ENCODE measurements at places on chromosomes 12 and 14.

DNA sequence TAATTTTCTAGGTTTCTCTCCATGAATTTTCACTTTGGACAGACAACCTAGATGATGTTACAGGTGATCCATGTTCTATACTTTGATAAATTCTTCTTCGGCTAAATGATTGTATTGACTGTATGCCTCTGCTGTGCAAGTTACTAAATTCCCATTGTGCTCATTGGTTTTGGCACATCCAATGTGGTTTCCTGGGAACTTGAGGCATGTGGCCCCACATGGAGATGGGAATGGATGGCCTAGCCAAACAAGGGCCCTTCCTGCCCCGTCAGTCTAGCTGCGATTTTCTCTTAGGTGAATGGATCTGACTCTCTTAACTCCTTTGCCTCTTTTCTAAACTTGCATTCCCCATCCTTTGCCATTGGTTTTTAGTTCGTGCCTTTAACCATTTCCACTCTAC lies 186.2 kb downstream of the PELI2 start:
- DNase-seq, result no peak

GRCh38 chr14:106737021-106737420 lies 1210.6 kb downstream of the TMEM121 start:
- DNase-seq, result no peak

DNA sequence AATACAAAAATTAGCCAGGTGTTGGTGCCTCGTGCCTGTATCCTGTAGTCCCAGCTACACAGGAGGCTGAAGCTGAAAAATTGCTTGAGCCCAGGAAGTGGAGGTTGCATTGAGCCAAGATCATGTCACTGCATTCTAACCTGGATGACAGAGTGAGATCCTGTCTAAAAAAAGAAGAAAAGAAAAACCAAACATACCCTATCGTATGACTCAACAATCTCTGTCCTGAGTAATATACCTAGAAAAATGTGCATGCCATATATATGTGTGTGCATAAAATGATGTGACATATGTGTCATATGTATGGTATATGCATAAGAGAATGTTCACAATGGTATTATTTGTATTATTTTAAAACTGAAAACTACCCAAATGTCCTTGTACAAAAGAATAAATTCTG lies 261.5 kb upstream of the CLEC14A start:
- no peak for DNase-seq

DNA sequence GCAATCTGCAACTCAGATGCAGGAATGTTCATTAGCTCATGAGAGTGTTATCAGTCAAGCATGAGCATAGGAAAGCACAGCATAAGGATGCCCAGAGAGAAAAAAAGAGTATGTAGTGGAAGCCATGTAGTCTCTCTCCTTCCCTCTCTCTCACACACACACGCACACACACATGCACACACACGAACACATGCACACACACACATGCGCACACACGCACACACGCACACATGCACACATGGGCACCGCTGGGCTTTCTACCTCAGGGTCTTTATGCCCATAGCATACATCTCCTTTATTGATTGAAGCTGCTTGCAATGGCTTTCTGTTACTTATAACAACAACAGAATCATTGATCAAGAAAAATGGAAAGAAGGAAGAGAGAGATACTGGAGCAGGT lies 240.9 kb downstream of the ETNK1 start:
- no peak for DNase-seq

- DNase-seq, result peak; percentile 66
These were observed at the start of the genes BAG5 and COA8 for GRCh38 chr14:103562429-103563225. Gene BAG5 (minus strand): TSS chr14:103562657. CDS start chr14:103561164, 1,493 bp downstream. Gene COA8 (plus strand): TSS chr14:103562960. CDS start chr14:103563002, 42 bp downstream.

GRCh38 chr12:9750276-9751203 lies 10.2 kb downstream of the CD69 start:
- peak; percentile 68 for DNase-seq

DNA sequence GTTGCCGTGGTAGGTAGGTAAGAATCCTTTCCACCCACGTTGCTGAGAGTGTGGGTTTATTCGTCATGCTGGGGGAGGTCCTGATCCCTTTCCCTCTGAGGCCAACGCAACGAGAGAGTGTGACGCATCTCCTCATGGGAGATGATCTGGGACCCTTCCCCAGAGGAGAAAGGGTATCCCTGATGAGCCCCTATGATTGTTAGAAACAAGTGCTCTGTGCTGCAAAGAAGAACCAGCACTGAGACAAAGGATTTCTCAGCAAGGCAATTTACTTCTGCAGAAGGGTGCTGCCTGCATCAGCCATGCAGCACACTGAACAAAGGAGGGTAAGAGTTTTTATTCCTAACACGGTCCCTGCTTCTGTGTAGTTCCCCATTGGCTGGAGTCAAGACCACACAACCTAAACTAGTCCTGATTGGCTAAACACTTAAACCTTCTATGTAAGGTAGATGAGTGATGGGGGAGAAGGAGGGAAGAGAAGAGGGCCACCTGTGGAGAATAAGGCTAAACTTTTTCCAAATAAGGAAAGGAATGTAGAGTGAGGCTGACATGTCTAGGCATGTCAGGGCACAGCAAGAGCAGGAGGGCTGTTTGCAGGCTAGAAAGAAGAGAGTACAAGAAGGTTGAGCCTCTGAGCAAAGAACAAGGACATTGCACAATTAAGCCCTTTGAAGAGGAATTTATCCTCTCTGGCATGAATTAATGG lies 21.3 kb downstream of the CLEC2A start:
- peak; percentile 3 for DNase-seq

- no peak for DNase-seq
These were observed 58.9 kb upstream of the RIC8B start for GRCh38 chr12:106715582-106715981.

DNA sequence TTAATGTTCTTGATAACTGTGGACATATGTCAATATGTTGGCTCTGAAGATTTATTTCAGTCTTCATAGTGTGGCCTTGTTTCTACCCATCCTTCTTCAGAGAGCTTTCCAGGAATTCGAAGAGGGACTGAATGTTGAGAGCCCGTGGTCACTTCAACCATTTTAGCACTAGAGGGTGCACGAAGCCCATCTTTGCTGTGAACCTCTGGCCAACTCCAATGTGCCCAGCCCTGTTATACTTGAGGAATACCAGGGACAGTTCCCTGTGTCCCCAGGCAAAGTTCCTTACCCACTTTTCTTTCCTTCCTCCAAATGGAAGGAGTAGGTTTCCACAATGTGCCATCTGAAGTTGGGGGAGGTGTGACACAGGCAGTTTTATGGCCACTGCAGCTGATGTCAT lies 603.5 kb downstream of the RPL10L start:
- no peak for DNase-seq

GRCh38 chr12:108670066-108670631 lies 36.5 kb upstream of the SELPLG start:
- no peak for DNase-seq

DNA sequence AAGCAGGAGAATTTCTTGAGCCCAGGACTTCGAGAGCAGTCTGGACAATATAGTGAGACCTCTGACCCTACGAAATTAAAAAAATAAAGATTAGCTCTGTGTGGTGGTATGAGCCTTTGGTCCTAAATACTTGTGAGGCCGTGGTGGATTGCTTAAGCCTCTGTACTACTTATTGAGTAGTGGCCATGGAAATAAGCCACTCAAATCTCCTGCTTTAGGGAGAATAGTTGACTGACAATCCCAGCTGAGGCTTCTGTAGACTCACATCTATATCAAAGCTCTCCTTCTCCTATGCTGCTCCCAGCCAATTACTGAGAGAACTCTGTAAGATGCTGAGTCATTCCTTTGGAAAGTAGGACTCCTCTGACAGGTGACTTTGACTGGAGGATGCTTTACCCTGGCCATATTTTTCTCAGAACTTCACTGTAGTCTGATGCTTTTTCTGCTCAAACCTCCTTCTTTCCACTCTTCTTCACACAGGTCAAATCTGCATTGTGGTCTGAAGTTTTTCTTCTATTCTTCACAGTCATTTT lies 420.2 kb downstream of the SLC6A15 start:
- DNase-seq, result no peak

- DNase-seq, result no peak
These were observed 131.2 kb downstream of the NUBPL start for GRCh38 chr14:31692376-31692781.

DNA sequence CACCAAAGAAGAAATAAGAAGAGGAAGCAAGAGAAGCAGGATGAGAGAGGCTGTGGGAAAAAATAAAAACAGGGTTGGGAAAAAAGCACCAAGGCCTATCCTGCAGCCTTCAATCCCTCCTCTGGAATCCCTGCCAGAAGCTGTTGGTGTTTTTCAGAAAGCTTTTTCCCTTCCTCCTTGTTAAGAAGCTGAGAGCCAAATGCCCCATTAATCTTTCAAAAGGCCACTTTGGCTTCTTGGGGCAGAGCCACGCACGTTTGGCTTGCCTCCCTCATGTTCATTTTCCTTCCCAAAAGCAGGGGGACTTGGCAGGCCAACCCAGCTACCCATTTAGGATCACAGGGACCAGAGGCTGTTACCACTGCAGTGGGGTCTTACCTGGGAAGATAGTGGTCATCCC lies 365.3 kb downstream of the NUAK1 start:
- DNase-seq, result no peak

DNA sequence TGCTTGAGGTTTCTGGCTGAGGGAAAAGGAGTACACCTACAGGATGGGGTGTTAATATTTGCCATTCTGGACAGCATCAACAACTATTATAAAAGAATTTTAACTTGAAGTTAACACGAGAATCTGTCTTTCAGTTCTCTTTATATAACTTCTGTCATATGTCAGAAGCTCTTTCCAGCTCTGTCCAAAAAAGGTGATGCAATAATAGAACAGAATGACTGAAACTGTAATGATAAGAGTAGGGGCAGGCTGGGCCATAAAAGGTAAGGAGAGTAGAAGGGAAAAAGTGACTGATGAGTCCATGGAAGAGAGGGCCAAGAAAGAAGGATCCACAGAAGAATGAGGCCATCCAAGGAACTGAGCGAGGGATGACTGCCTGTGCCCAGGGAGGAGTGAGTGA lies 966.7 kb upstream of the FBXO33 start:
- no peak for DNase-seq

- DNase-seq, result no peak
These were observed 14.6 kb downstream of the SPTB start for GRCh38 chr14:64865109-64865508.

GRCh38 chr14:55593698-55594097 lies 13.7 kb downstream of the KTN1 start:
- DNase-seq, result no peak

DNA sequence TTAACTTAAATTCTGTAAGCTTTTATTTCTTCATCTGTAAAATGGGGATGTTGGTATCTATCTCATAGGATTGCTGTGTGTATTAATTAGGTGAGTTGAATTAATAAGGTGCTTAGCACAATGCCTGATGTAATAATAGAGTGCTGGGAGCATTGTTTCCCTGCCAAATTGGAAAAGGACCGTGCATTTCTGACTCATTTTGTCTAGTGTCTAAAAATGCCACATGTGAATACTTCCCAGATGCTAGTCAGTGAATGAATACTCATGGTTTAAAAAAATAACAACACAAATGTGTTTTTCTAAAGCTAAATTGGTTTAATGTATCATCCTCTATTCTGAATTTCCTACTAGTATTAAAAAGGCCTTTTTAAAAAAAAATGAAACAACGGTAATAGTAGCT lies 45.4 kb upstream of the NEDD1 start:
- no peak for DNase-seq

DNA sequence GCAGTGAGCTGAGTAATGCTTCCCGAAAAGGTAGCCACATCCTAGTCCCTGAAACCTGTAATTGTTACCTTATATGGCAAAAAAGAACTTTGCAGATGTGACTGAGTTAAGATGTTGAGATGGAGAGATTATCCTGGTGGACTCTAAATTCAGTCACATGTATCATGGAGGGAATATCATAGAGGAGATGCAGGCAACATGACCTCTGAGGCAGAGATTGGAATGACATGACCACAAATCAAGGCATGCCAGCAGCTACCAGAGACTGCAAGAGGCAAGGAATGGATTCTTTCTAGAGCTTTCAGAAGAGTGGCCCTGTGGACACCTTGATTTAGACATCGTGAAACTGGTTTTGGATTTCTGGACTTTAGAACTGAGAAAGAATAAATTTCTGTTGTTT lies 18.5 kb downstream of the SLC38A6 start:
- no peak for DNase-seq

DNA sequence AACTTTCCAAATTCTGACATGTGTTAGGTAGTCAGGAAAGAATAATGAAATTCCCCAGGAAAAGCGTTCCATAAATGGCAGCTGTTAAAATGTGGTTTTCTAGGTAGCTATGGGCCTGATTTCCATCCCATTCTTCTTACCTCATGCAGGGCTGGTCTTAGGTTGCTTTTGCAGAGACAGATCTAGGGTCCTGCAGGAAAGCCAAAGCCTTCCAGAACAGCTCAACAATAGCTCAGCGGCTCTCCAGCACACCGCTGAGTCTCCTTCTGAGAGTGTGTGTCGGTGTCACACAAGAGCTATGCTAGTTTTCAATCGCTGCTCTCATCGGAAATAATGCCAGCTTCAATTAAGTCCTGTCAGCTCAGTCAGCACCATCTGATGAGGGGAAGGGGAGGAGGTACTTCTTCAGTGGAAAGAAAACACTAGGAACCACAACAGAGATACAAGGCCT lies 106.7 kb downstream of the TMEM30B start:
- no peak for DNase-seq

- DNase-seq, result no peak
These were observed 6.0 kb downstream of the BTG1 start for GRCh38 chr12:92139634-92140150.

DNA sequence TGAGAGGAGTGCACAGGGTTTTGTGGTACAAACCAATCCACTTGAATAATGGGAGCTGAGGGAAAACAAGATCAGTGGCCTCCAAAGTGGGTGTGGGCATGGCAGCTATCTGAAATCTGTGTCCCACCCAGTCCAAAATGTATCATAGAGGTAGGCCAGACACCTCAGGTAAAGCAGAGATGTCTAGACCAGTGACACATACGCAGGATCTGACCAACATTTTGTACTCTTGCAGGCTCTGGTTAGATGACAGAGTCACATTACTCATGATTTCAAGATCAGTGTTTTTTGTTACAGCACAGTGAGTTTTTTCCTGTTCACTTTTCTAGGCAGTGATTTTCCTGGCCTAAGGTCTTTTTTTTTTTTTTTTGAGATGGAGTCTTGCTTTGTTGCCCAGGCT lies 211.8 kb downstream of the PCNX1 start:
- no peak for DNase-seq

- DNase-seq, result peak; percentile 76
These were observed 78.5 kb downstream of the VCPKMT start for GRCh38 chr14:50037852-50038251.

GRCh38 chr14:90696720-90697119 lies 119.5 kb downstream of the TTC7B start:
- DNase-seq, result no peak

DNA sequence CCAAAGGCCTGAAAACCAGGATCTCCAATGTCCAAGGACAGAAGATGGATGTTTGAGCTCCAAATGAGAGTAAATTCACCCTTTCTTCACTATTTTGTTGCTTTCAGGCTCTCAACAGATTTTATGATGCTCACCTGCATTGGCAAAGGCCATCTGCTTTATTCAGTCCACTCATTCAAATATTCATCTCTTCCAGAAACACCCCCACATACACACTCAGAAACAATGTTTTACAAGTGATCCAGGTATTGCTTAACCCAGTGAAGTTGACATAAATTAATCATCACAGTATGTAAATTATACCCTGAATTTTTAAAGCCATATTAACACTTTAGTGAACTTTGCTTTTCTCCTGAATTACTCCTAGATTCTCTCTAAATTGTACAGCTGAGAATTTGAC lies 63.3 kb downstream of the DUSP6 start:
- no peak for DNase-seq
